ENCODE measurements at places on chromosomes 7 and 10.

GRCh38 chr10:687583-688311 is 1.7 kb downstream of the DIP2C start:
- ATAC-seq, result no peak

- ATAC-seq, result peak; percentile 14
Observed at GRCh38 chr7:13989126-13989948, at the start of gene ETV1. Gene ETV1 (minus strand): TSS chr7:13989666. CDS start chr7:13989052, 614 bp downstream.

GRCh38 chr7:140732416-140732815 is 35.9 kb downstream of the NDUFB2 start:
- no peak for ATAC-seq

- ATAC-seq, result no peak
Observed at GRCh38 chr10:62188021-62188616, 80.5 kb downstream of the RTKN2 start.

DNA sequence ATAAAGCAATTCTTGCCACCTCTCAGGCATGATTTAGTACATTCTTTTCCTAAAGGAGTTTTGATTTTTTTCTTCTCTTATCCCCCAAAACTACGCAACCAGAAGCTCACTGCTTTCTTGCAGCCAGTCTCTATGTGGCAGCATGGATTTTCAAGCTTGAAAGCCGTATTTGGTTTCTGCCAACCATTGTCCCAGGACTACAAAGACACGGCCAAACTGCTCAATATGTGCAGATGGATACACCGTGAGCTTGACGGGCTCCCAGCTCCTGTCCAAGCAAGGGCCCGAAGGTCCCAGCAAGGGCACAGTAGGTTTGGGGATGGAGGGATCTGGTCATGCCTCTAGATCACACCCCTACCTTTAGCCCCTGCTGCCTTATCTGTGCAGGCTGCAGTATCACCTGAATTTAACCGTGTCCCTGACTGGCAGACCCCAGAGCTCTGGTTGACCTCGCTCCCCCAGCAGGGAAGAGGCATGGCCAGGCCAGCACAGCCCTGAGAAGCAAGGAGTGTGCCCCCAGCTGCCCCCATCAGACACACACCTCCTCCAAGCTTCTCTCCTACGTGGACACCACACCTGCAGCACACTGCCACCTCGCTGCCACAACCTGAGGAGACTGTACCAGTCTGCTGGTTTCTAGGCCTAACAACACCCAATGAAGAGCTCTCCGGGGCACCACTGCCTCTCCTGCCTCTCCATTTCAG is 86.8 kb downstream of the COBL start:
- no peak for ATAC-seq

- ATAC-seq, result no peak
Observed at GRCh38 chr7:4837803-4838625, 23.8 kb downstream of the PAPOLB start.

DNA sequence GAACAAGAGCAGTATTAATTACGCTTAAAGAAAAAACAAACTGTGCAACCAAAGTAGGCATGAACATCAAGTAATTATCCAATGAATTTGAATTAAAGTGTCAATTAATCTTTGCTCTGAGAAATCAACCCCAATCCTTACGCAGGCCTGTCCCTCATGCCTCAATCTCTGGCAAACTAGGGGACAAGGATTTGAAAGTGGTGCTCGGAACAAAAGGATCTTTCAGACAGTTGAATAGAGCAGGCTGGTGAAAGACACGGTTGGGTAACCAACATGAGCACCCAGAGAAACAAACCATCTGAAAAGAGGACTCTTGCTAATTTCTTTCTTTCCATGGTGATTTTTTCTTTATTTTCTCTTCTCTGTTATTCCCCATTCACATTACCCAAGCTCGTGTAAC is 203.5 kb upstream of the PHF14 start:
- no peak for ATAC-seq

GRCh38 chr10:113609704-113610108 is 54.1 kb downstream of the NRAP start:
- no peak for ATAC-seq

DNA sequence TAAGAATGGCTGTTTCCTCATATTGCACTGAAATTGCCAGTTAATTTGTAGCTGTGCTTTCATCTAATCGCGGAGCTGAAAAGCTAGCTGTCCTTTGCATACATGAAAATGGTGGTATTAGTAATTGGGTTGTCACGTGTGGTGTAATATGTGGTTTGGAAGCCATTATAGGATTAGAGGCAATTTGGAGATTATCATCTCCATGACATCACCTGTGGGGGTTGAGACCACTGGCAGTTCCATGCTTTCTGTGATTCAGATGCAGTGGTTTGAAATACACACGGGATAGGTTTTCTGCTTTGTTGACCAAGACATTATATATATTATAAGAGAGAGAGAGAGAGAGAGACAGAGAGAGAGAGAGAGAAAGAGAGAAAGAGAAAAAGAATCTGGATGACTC is 180.8 kb downstream of the RAB11FIP2 start:
- ATAC-seq, result no peak

DNA sequence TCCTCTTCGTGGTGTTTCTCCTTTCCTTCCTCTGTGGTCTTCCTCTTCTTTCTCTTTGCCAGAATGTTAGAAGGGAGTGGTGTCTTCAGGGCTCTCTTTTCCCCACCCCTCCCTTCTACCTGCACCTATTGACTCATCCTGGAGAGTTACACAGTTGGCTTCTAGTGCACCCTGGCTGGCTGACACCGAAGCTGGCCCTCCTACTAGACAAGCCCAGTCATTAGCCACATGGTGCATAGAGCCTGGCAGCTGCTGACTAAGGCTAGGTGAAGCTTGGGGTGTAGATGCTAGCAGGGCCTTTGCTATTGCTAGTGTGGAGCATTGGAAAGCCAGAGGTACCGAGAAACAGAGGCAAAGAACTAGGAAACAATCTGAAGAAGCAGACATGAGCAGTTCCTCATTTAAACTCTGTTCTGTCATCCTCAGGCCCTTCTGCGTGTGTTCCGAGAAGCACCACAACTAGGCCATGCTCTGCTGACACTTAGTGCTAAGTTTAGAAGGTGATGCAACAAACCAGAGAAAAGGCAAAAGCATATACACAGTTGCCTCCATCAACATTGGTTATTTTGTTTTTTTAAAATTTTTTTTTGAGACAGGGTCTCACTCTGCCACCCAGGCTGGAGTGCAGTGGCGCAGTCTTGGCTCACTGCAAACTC is 213.9 kb downstream of the BAMBI start:
- no peak for ATAC-seq

All from gastroesophageal sphincter (tissue), 4 donors.